Activated CD8-positive, alpha-beta memory T cell treated with anti-CD3 and anti-CD28 coated beads for 1 hour (primary cell): ENCODE measurements at places on chromosomes 3 and 15.

DNA sequence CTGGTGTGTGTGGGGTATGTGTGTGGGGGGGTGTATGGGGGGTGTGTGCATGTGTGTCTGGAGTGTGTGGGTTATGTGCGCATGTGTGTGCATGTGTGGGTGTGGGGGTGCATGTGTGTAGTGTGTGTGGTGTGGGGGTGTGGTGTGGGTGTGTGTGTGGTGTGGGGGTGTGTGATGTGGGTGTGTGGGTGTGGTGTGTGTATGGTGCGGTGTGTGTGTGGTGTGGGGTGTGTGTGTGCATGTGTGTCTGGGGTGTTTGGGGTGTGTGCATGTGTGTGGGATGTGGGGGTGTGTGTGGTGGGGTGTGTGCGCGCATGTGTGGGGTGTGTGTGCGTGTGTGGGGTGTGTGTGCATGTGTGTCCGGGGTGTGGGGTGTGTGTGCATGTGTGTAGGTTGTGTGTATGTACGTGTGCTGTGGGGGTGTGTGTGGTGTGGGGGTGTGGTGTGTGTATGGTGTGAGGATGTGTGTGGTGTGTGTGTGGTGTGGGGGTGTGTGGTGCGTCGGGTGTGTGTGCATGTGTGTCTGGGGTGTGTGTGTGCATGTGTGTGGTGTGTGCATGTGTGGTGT is 6.2 kb upstream of the OCA2 start:
- DNase-seq = no peak

- no peak for DNase-seq
Observed at GRCh38 chr15:50698101-50698500, 11.5 kb upstream of the TRPM7 start.

- DNase-seq = no peak
Observed at GRCh38 chr3:126487151-126487771, 11.6 kb upstream of the ZXDC start.

- no peak for DNase-seq
Observed at GRCh38 chr15:56672721-56673120, 60.6 kb downstream of the ZNF280D start.

DNA sequence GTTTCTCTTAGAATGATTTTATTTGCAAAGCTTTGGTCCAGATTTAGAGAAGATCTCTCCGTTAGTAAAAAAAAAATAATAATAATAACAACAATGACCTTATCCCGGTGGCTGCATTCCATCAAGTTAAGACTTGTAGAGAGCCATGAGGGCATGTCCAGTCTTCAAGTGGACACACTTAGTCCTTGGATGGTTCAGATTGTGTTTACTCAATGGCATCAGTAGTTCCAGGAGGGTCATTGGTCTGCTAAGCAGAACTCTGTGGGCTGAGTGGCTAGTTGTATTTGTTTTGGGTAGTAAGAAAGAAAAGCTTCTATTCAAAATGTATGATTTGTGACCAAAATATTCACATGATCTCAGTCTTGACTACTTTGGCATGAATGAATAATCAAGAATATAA is 116.3 kb upstream of the UBE2E2 start:
- DNase-seq = no peak

DNA sequence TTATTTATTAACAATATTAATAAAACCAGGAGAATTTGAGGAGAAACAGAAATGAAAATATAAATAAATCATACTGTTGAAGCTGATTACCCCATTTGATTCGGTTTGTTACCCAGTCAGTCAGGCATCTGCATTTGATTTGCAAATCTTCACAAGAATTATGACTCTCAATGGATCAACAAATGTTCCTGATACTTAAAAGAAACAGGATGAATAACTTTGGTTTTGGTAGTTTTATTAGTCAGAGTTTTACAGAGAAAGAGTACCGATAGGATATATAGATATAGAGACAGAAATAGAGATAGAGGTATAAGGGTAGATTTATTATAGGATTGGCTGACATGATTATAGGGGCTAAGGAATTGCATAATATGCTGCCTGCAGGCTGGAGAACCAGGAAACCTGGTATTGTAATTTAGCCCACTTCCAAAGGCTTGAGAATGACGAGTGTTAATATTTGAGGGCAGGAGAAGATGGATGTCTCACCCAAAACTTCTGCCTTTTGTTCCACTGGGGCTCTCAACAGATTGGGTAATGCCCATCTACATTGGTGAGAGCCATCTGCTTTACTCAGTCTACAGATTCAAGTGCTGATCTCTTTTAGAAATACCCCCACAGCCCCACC is 241.6 kb upstream of the COL8A1 start:
- no peak for DNase-seq

DNA sequence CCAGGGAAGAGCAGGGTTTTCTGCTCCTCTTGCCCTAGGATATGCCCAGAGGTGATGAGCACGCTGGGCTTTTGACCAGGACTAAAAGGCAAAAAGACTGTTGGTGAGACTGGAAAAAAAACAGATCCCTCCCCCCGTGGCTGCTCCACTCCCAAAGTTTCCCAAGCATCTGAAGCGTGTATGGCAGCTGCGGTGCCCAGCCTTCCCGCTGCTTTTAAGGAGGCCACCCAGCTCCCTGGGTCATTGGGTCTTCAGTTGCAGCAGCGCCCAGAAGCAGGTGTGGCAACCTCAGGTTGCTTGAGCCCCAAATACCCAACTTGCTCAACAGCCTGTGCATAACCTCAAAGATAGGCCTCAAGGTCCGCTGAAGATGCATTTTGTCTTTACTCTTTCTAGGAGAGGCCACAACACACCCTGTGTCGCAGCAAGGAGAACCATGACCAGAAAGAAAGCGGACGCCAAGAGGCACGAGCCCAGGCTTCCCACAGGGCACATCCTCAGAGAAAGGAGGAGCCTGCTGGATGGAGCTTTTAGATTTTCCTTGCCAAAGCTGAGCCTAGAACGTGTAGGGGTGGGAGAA is 2.0 kb downstream of the SRGAP3 start:
- DNase-seq = no peak

- DNase-seq = no peak
Observed at GRCh38 chr15:86615816-86616215, 536.1 kb downstream of the AGBL1 start.

DNA sequence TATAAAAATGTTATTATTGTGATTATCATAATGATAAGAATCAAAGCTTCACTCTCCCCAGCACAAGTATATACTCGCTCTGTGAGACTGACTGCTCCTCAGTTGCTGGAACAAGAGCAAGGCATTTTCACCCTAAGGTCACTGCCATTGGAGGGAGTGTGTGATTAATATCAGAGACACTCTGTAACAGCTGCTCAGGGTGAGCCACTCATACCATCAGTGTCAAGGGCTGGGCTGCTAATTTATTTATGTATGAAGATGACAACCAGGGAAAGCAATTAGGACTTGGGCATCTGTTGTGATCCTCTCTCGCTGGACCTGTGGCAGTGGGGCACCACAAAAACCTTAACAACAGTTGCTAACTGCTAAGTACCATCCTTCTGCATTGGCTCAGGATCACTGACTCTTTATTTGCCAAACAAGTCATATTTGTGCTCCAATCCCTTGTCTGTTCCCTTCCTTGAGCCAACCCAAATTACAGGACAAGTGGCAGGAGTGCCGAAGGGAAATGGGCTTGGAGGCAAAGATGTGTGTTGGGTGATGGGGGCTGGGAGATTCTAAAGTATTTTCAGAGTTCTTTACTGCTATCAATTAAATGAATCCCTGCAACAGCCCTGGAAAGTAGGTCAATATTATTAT is 297.5 kb upstream of the STT3B start:
- no peak for DNase-seq

DNA sequence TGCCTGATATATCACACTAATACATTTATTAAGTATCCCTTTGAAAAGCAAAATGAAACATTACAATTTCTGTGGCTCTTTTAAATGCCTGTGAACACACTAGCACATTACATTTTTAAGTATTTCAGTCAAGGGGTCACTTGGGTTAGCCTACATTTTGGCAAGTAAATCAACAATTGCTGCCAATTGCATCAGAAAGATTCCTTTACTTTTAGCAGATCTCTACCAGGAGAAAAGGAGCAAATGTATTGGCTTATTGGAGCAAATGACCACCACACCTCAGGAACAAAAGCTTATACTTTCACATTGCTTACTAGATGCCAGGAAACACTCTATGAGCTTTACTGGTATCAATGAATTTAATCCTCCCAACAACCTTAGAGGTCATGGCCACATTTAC is 947.1 kb downstream of the FHIT start:
- DNase-seq = no peak

DNA sequence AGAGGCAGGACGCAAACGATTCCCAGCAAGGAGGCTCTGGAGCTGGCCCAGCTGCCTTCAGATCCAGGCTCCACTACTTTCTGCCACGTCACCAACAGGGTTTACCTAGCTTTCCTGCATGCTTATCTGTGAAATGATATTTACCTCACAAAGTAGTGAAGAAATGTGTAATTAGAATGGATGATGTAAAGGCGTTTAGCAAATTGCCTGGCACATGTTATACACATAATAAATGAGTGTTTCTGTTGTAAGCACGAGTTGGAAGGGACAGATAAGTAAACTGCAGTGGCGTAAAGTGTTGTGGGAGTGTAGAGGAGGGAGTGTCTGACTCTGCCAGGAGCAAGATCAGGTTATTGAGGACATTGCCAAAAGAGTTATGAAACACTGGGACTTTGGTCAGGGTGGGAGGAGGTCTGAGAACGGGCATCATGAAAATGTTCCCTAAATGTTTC is 3.5 kb upstream of the CHAC1 start:
- no peak for DNase-seq

DNA sequence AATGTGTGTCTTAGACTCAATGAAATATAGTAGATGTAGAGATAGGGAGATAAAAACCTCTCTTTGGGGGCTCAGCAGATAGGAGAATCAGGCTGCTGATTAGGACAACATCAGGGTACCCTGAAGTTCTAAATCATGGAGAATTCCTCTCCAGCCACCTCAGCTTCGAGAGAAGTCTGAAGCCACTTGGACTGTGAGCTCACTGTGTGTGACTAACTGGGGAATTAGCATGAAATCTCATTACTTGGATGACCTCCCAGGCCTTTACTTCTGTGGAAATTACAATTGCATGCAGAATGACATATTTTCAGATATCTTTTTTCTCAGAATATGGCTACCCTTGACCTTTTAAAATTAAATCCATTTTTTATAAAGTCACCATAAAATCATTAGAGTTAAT is 128.0 kb upstream of the MRPL3 start:
- no peak for DNase-seq

DNA sequence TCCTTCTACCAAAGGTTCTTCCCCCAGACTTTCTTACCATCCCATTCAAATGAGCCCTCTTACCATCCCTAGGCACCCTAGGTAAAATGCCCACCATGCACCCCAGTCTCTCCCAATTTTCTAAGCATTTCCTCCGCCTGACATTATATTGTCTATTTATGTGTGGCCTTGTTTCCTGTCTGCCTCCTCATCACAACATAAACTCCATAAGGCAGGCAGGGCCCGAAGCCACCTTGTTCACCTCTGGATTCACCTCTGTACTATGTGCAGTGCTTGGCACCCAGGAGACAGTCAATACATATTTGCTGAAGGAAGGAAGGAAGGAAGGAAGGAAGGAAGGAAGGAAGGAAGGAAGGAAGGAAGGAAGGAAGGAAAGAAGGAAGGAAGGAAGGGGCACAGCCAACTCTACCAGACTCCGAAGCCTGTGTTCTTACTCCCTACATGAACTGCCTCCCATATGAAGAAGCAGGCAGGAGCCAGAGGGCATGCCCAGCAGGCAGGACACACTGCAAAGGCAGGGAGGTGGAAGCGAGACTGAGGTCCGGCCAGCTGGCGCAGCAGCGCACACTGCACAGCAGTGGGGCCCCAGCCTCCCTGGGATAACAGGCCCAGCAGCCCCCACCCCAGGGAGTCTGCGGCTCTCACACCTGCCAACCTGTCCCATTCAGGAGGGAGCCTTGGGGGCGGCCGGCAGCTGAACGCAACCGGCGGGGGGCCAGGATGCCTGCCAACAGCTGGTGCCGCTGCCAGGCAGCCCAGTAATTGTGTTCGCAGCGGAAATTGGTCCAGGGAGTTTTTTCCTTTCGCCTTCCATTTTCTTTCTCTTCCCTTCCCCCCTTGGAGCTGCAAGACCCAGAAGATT is 106.0 kb upstream of the LINGO1 start:
- DNase-seq = no peak

DNA sequence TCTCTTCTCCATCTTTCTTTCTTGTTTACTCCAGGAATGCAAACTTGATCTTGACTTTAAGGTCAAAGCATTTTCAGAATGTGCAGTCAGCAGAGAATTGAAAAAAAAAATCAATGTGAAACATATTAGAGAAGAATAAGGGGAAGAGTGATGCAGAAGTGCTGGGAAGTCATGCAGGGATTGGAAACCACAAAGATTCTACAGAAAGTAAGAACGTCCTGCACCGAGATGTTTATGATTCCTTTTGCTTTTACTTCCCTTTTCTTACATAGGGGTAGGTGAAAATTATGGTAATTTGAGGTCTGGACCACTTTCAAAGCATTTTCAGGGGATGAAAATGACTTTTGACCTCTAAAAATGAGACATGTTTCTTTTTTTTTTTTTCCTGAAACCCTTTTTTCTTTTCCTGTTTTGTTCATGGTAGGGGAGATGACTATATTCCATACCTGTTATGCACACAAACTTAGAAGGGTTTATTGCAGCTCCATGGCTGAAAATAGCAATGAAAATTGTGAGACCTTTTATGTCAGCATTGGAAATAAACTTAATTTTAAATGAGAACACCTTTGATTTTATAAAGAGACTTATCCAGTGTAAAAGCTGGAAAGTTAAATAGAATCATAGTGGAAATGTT is 623.5 kb upstream of the TBL1XR1 start:
- no peak for DNase-seq

GRCh38 chr3:53153980-53154379 is 7.0 kb upstream of the PRKCD start:
- no peak for DNase-seq

GRCh38 chr15:80466543-80466942 is 62.4 kb downstream of the ARNT2 start:
- no peak for DNase-seq

- DNase-seq = no peak
Observed at GRCh38 chr15:100902436-100903167, 16.6 kb upstream of the LRRK1 start.

DNA sequence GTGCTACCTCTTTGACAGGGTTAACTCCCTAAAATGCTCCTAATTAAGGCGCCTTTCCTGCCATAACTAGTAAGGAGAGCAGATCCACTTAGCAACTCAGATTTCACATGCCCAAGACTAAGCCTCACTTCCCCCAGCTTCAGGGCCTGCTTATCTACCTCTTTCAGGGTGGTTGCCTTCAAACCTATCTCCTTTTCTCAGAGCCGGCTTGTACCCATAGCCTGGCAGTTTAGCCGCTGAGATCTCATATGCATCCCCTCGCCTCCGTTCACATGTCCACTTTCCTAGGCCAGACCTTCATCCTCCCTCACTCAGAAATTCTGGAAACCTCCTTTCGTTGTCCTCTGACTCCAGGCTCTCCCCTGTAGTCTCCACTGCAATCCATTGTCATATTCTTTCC is 1.0 kb upstream of the FSTL1 start:
- no peak for DNase-seq

- no peak for DNase-seq
Observed at GRCh38 chr3:184351511-184352148, 9.8 kb downstream of the CLCN2 start.

GRCh38 chr15:60485365-60486055 is 6.6 kb upstream of the ICE2 start:
- DNase-seq = no peak

- DNase-seq = no peak
Observed at GRCh38 chr3:113088616-113089015, 97.8 kb downstream of the GTPBP8 start.

- no peak for DNase-seq
Observed at GRCh38 chr15:81362790-81363189, 11.2 kb downstream of the TMC3 start.

GRCh38 chr3:28462866-28463265 is 114.2 kb upstream of the AZI2 start:
- DNase-seq = no peak
